ENCODE measurements at places on chromosomes 16 and 17.

- DNase-seq, result peak; percentile 78
These were observed 74.6 kb downstream of the CMC2 start for GRCh38 chr16:80931801-80932707.

- no peak for DNase-seq
These were observed 26.9 kb downstream of the ADCY9 start for GRCh38 chr16:4089251-4089810.

GRCh38 chr16:17414421-17414820, 56.3 kb downstream of the XYLT1 start:
- no peak for DNase-seq

- DNase-seq, result no peak
These were observed 3.7 kb upstream of the VAT1L start for GRCh38 chr16:77784441-77785372.

DNA sequence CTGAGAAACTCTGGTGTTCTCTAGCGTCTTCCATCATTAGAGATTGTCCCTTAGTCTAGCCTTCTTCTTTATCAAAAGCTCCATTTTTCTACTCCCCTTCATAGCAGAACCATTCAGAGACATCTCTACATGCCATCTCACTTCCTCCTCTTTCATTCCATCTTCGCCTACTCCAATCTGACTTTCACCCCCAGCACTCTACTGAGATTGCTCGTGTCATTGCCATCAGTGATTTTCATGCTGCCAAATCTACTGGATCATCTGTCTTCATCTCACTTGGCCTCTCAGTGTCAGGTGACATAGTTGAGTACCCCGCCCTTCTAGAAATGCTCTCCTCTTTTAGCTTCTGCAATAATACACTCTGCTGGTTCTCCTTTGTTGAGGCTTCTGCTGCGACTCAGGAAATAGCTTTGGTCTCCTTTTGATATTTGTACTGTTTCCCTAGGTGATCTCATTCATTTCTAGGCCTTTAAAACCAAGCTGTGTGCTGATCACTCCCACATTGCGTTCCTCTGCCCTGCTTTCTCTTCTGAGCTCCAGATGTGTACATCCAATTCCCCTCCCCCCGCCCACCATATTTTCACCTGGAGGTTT, 119.1 kb downstream of the FTO start:
- no peak for DNase-seq

DNA sequence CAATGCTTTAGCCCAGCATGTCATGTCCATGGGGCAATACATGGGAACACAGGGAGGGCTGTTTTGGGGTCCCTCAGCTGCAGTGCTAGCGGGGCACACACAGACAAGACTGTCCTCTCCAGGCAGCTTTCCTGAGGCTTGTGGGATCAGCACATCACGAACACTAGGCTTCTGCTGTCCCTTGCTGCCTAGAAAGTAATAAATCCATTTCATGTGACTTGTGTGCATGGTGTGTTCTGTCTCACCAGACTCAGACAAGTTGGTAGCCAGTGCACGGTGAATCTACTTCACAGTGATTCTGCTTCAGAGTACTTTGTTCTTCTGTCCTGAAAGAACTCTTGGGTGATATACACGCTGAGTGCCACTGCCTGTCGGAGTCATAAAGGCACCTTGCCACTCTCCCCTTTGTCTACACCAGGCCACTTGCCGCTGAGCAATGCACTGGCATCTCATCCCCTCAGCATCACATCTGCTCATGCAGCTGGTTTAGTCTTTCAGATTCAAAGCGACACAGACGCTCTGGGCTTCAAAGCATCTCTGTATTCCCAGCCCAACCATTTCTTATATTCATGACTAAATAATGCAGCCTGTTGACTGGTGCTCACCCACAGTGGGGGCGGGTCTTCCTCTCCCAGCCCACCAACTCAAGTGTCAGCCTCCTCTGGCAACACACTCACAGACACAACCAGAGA, 95.2 kb upstream of the COX10 start:
- no peak for DNase-seq

DNA sequence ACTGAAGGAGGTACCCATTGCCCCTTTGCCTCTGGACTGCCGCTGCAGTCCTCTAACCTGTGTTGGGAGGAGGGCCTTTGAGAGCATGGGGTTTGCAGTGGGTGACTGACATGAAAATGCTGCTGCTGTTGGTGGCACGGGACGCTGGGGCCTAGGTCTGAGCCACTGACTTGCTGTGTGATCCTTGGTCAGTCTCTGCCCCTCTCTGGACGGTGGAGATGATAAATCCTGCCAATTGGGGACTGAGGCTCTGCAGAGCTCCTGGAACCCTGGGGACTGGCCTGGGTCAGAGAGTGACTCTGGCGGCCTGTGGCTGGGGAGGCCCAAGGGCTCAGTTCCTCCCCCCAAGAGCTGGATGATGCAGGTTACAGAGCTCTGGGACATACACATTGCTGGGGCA, 6.1 kb upstream of the PYDC1 start:
- no peak for DNase-seq

- DNase-seq, result no peak
These were observed 28.8 kb upstream of the ABCC11 start for GRCh38 chr16:48276102-48276501.

DNA sequence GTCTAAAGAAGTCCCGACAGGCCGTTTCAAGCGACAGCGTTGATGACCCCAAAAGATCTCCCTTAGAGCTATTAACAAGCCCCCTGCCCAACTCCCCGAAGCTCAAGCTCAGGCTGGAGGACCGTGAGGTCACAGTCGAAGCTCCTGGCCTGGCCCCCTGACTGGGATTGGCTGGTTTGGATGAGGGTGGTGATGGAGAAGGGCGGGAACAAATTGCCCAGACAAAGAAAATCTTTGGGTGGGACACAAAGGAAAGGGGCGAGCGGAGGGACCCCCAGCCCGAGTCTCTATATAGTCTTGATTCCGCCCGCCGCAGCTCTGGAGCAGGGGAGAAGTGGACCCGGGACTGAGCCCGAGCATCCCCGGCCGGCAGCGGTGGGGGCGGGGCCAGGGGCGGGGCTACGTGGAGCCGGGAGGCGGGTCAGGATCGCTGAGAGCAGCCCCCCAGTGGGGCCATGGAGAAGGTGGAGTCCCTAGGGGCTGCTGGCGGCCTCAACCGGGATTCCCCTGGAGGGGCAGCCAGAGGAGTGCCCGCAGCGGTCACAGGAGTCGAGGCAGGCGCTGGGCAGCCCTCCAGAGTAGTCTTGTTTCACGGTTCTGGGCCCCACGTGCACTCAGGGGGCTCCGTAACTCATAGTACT, 982 bp upstream of the NEURL4 start:
- DNase-seq, result peak; percentile 86

DNA sequence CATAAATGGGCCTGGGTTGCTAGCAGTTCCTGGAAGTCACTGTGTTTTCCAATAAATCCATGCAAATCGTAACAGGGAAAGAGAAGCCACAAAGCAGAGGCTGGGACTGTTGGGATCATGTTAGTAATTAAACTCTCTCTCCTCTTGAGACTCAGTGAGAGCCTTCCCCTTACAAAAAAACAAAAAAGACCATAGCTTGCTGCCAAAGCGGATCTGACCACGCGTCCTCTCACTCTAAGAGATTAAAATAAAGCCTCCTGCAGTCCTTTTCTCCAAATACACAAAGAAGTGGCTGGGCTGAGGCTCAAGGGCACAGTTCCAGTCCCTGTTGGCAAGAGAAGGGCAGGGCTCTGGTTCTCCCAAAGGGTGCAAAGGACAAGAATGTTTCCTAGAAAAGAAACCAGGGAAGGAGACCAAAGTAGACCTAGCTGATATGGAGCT, 38.5 kb downstream of the PIGL start:
- no peak for DNase-seq

DNA sequence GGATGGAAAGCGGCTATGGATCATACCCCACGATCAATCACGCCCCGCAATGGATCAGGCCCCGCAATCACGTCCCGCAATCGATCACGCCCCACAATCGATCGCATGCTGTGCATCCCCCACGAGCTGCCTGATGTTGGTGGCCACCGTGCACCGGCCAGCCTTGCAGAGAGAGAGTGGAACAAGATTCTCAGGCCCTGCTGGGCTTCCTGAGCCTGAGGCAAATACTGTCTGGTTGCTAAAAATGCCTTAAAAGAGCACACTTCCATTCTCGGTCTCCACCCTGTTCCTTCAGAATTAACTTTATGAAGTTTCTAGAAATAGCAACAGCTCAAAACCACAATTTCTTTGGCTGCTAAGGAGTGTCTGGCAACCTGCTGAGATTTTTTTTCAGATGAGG, 81.5 kb downstream of the VPS53 start:
- DNase-seq, result no peak

- DNase-seq, result no peak
These were observed 80.6 kb downstream of the CA4 start for GRCh38 chr17:60230358-60230757.

DNA sequence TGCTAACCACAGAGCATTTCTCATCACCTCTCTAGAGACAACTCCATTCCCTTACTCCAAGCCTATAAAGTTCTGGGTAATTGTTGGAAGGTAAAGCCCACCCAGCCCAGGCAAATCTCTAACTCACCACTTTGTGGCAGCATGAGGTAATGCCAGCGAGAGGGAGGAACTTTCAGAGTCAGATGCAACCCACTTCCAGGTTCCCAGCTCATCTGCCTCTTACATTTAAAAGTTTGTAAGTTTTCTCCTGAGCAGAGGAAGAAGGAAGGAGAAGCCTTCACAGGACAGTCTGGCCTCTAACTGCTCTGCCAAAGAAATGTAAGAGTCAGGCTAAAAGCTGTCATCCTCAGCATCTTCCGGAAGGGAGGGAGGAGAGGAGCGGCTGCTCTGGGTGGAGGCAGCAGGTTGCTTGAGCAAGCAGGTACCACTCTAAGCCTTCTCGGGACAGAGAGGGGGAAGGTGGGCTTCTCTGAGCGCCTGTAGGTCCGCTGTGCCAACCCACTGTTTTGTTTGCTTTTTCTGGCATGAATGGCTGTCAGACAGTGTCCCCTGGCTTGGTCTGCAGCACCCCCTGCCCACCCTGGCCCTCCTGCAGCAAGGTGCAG, 1.0 kb downstream of the ZNF319 start:
- no peak for DNase-seq

Data from HuH-7 (cell line).